ENCODE measurements at places on chromosomes 1 and 21.

- no peak for DNase-seq
These were observed 25.6 kb downstream of the AK2 start for GRCh38 chr1:33010932-33011731.

GRCh38 chr1:241837416-241837815 is 10.6 kb upstream of the EXO1 start:
- DNase-seq = no peak

DNA sequence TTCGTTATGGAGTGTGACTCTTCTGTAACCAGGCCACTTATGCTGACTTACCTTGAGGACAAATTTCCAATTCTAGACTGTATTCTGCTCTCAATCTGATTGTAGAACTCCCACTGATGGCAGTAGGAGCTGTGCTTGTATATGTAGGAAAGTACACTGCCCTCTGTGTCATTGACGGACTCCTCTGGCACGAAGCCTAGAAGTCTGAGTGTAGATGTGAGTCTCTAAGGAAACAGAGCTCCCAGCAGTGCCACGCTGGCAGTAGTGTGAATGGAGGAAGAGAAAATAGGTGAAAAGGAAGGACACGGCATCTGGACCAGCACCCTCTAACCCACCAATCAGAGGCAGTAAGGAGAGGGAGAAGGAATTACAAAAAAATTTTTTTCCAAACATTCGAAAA is 130.4 kb upstream of the ADGRL2 start:
- no peak for DNase-seq

DNA sequence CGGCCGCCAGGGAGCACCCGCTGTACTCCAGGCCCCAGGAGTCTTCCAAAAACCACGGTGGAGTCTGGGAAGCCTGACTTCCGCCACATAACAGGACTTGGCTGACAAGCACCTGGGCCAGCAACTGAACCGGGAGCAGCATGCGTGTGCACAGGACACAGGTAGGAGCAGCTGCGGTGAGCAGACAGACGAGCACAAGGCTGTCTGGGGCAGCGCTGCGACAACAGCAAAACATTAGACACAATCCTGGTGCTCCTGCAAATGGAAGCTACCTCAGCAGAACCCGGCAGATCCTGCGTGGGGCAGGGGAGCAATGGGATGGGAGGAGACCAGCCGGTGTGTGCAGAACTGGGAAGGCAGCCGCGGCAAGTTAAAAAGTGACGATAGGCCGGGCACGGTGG is 80.4 kb downstream of the NPHP4 start:
- DNase-seq = no peak

DNA sequence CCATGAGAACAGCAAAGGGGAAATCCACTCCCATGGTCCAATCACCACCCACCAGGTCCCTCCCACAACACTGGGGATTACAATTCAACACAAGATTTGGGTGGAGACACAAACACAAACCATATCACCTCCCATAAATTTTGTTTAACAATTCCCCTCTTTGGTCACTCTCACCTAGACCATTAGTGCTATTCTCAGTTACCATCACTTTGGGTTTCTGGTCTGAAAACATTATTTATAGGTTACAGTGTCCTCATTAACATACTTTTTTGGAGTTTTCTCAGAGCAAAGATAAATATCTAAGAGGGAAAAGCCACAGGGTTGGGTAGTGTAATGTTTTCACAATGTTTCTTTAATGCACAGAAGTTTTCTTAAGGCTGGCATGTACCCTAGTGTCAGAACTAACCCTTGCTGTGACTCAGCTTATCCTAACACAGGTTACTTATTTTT is 47.7 kb upstream of the DNAH14 start:
- DNase-seq = no peak

GRCh38 chr21:38819719-38820159 is 14.0 kb downstream of the ETS2 start:
- no peak for DNase-seq

GRCh38 chr1:35573198-35574124 is at the start of gene TFAP2E:
Gene TFAP2E, plus strand, starts transcription at chr1:35573314. Its CDS starts 264 bp downstream, at chr1:35573578.
- no peak for DNase-seq

GRCh38 chr1:158013840-158014730 is 20.6 kb downstream of the KIRREL1 start:
- peak; percentile 43 for DNase-seq

DNA sequence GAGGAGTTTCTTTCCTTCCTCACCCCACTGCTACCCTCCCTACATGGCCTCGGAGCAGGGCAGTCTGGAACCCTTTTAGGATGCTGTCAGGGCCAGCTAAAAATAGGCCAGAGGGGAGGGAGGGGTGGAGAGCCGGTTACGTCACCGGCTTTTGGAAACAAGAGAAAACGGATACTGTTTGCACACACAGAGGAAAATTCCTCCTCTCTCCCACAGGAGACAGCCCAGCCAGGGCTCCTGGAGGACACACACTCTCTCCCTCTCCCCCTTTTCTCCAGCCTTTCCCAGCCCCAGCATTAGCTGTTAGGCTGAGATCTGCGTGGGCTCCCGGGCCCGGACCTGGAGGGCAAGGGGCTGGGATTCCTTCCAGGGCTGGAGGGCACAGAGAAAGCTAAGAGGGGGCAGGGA is 20.0 kb upstream of the ALDH4A1 start:
- peak; percentile 13 for DNase-seq

DNA sequence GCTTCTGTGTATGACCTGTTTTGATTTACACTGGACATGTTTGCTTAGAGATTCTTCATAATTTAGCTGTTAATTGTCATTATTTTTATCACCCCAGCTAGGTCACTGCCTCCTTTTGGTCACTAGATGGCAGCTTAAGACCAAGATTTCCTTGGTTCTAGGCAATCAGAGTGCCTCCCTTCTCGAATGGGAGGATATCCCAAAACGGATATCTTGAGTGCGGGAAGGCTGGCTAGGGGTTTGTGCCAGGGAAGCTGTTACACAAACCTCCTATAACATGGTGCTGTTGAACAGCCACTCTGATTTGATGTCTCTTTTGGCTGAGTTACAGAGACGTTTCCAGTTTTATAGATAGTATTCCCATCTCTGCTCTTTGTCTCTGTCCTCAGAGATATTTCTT is 283.5 kb downstream of the S1PR1 start:
- DNase-seq = peak; percentile 69

DNA sequence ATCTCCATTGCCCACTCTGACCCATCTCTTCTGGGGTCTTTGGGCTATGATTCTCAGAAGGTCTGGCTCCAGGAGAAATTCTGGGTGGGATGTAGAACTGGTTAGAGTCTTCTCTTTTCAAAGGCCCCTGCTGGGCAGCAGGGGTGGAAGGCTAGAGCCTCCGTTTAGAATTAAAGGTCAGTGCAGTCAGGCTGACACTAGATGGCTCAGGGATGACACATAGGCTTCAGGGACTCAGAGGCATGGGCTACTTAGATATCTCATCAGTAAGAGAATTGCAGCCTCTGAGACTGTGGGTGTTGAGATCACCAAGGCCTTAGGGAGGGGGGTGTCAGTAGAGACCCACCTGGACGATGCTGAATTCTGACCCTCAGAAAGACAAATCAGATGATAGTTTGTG is 12.6 kb upstream of the PPM1J start:
- DNase-seq = no peak

DNA sequence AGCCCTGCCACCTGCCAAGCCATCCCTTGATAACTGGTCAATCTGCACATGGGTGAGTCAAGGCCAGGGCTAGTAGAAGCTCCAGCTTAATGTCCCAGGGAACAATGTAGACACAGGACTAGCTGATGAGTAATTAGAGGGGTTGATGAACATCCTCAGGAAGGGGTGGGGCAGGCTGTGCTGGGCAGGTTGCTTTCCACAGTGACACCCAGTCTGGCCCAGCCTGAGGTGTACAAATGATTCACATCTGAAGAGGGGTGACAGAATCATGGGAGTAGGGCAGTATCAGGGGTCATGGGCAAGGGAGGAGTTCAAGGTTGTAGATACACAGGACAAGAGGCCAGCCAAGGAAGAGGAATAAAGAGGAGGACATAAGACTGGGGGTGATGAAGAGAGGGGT is 4.3 kb downstream of the LPAR3 start:
- no peak for DNase-seq

DNA sequence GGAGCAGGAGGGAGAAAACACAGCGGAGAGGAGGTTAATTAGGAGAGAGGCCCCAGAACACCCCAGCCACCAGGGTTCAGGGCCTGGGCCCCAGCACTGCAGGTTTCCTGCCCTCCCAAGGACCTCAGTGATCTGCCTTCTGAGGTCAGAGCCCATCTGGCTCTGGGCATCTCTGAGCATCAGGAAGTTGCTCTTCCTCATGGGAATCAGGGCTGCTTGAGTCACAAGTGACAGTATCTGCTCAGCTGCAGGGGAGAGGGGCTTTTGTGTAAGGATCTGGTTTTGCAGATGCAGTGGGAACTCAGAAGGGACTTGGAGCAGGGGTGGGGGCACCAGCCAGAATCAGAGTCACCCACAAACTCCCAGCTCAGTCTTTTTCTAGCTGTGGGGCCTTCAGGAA is 472.1 kb downstream of the PTPRU start:
- DNase-seq = peak; percentile 19

DNA sequence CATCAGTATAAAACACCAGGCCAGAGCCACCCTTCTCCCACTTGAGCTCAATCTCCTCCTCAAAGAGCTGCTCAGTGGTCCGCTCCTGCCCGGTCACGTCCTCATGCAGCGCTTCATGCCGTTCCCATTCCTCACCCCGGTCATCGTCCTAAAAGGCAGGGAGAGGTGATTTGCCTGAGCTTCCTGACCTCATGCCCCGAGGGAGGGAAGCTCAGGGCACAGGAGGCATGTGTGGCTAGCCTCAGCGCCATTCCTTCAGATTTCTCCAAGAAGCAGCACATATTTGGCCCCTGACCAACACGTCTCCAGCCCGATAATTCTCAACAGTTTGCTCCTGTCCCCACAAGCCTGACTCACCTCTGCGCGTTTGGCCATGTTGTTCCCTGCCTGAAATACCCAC is 4.2 kb upstream of the GPN2 start:
- DNase-seq = no peak

GRCh38 chr1:165659581-165659895 is 28.5 kb downstream of the MGST3 start:
- no peak for DNase-seq

DNA sequence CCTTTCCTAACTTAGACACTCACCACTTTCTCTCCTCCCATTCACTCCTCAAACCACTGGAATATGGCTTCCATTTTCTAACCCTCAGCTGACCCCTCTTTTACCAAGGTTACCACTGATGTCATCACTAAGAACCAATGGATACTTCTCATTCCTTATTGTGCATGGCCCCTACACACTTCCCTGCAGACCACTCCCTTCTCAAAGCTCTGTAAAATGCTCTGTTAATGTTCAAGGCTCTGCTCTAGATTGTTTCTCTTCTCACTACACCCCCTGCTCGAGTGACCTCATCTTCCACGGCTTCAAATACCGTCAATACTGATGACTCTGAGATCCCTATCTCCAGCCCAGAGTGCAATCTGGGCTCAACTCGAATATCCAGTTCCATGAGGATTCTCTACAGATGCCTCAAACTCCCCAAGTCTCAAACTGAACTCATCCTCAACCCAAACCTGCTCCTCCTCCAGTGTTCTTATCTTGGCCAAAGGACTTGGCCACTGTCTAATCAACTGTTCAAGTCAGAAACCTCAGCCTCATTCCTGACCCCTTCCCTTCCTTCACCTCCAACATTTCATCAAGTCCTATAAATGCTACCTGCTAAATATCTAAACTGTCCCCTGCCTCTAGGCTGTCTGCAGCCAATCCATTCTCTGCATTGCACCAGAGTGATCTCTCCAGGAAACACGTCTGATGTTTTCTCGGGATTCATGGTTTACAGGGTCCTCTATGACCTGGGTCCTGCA is 41.3 kb upstream of the BMP8B start:
- DNase-seq = no peak

DNA sequence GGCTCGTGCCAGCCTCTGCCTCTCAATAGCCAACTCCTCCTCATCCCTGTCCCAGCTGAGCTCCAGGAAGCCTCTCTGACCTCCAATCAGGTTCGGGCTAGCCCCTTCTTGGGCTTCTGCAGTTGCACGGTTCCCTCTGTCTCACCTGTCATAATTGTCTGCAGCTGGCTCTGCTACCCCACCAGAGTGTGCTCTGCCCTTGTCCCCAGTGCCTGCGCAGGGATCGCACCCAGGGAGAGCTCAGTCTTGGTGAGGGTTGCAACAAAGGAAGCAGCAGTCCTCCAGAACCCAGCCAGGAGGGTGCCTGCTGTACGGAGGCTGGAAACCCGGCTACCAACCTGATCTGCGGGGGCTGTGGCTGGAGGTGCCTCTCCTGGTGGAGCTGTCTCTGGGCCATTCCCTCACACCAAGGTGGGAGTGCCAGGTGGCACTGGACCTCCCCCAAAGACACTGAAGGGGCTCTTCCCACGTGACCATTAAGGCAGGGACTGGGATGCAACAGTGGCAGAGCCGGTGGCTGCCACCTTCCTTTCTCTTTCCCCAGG is 63.5 kb upstream of the DMRTB1 start:
- no peak for DNase-seq

DNA sequence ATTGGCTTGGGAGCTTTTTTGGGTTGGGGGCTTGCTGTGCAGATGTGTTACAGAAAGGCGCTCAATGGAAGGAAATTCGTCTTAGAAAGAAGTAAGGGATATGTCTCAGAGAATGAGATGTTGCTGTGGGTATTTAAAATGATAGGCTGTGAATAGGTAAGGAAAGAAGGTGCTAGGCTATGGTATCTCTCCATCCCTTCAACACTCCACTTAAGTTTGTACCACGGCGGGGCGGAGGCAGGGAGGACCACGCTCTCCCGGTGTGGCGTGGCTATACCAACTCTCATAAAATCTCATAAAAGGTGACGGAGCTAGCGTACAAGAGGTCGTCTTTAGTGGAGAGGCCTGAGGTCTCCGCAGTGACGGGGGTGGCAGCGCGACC is 305 bp upstream of the RPS6KC1 start:
- DNase-seq = no peak

DNA sequence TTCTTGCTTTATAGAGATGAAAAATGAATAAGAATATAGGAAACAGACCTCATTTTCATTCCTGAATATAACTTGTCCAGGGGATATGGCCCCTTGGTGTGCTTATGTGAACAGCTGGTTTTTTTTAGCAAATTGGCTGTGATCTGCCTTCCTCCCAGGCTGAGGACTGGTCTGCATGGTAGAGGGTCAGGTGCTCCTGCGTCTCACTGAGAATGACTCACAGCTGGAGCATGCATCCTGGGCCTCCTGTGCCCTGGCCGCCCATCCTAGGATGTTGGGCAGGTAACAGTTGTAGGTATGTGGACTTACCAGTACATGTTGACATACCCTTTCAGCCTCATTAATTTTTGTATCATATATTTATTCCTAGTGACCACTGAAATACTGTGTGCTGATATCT is 29.8 kb downstream of the AGT start:
- no peak for DNase-seq

GRCh38 chr1:927748-928147 is 4.0 kb downstream of the SAMD11 start:
- DNase-seq = no peak

- DNase-seq = no peak
These were observed 137.1 kb upstream of the RAB4A start for GRCh38 chr1:229133811-229134210.

All from NCI-H524 (cell line).